ENCODE measurements at places on chromosomes 6 and 20.

DNA sequence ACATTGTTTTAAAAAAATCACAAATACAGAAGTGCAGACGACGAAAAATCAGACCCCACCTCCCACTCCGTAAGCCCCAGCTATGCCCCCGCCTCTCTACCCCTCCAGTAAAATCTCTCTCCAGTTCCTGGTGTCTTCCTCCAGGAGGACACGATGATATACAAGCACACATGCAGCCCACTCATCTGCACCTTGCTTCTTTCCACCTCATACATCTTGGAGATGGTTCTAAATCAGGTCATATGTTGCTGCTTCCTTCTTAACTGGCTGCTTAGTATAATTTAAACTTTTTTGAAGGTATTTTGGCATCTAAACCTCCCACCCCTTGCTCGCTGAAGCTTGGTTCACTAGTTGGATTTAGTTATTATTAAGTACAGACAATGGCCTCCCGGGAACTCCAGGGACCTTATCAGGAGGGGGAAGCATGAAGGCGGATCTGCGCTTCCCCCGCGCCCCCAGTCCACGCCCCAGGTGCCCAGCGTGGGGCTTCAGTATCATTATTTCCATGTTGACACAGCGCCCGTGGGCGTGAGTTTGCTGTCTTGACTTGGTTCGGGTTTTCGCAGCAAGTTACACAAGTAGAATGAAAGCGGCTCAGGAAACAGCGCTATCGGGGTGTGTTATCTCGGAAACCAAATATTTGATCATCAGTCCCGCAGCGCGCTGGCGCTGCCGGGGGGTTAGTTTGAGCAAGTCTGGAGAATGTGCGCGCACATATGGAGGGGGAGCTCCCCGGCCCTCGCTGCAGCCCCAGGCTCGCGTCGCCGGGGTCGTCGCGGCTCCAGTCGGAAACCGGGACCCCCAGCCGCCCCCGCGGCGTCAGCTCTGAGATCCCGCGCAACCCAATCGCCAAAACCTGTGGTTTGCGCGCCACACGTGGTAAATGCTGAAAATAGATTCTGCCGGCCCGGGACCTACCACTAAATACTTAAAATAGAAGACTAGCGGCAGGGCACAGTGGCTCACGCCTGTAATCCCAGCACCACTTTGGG, 2.3 kb downstream of the BMP7 start:
- no peak for DNase-seq

- DNase-seq: no peak
Measured at GRCh38 chr6:2450546-2450945, 205.1 kb upstream of the GMDS start.

DNA sequence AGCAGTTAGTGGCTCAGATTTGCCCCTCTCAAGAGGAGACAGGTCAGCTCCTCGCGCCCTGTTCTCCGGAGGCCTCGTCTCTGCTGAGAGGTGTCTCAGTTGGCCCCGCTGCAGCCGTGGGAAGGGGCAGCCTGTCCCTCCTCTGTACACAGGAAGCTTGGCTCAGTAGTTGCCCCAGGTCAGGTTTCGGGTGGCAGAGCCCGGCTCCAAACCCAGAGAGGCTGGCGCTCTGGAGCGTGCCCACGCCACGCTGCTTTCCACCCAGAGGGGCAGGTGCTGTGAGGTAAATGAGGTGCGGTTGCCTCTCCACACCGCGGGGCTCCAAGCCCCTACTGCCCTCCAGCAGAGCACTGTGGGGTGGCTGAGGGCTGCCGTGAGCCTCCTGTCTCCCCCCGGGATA, 16.0 kb downstream of the DYNLT1 start:
- DNase-seq: no peak

- DNase-seq: no peak
Measured at GRCh38 chr6:36235309-36235708, 34.6 kb upstream of the PNPLA1 start.

GRCh38 chr20:54043076-54043967, 27.1 kb downstream of the BCAS1 start:
- no peak for DNase-seq

GRCh38 chr6:67121115-67121514, 1414.1 kb upstream of the EYS start:
- no peak for DNase-seq

- DNase-seq: no peak
Measured at GRCh38 chr6:36491378-36491965, 48.7 kb downstream of the KCTD20 start.

- no peak for DNase-seq
Measured at GRCh38 chr20:7195704-7196103, 428.2 kb downstream of the BMP2 start.
